Posterior vena cava (tissue), 2 donors: ENCODE measurements at places on chromosomes 12 and 14. TPM values are rescaled to one million over a fixed set of nuclear protein-coding genes. Genes with fewer than 3 reads are reported as not detected.

PLBD2 gene
- total RNA-seq: 67.8 TPM

OR6C2 gene
- not detected for total RNA-seq

B4GALNT3 gene
- 3.5 TPM for total RNA-seq

RTL1 gene
- total RNA-seq: not detected

TAPBPL gene
- total RNA-seq: 15.3 TPM

AICDA gene
- total RNA-seq: not detected

MLF2 gene
- total RNA-seq: 106 TPM

FBXO21 gene
- 25.8 TPM for total RNA-seq

ZFYVE26 gene
- total RNA-seq: 23.1 TPM

NOS1 gene
- total RNA-seq: 0.86 TPM

GPR162 gene
- total RNA-seq: 5.1 TPM

PPP1R36 gene
- 0.65 TPM for total RNA-seq

KLRC2 gene
- total RNA-seq: not detected

RFX4 gene
- total RNA-seq: not detected

EGLN3 gene
- total RNA-seq: 15.2 TPM

HOXC4 gene
- 17.1 TPM for total RNA-seq

TPCN1 gene
- total RNA-seq: 28.8 TPM

TBC1D30 gene
- 3.7 TPM for total RNA-seq

CSRNP2 gene
- total RNA-seq: 29.4 TPM

HCAR1 gene
- 3.3 TPM for total RNA-seq

FOXN4 gene
- not detected for total RNA-seq

FGD4 gene
- total RNA-seq: 24.5 TPM

KLHDC1 gene
- total RNA-seq: 7.7 TPM

SLCO1C1 gene
- 1.9 TPM for total RNA-seq

KRT5 gene
- not detected for total RNA-seq

TGM1 gene
- 1.7 TPM for total RNA-seq

PIANP gene
- 0.69 TPM for total RNA-seq

KRT77 gene
- total RNA-seq: not detected

DENR gene
- 32.8 TPM for total RNA-seq

MTERF2 gene
- 8.3 TPM for total RNA-seq

PGF gene
- 11.2 TPM for total RNA-seq

LMNTD1 gene
- total RNA-seq: not detected

BEGAIN gene
- total RNA-seq: 0.56 TPM

AGAP2 gene
- total RNA-seq: 1.8 TPM

RASSF9 gene
- total RNA-seq: 5.7 TPM

BIN2 gene
- 5.6 TPM for total RNA-seq

ADAMTS20 gene
- total RNA-seq: not detected

RNASE1 gene
- total RNA-seq: 222 TPM

CSAD gene
- total RNA-seq: 22.3 TPM

ADCK1 gene
- 5.0 TPM for total RNA-seq

SERPINA6 gene
- total RNA-seq: not detected

EIF2S3B gene
- total RNA-seq: 1.2 TPM

NUAK1 gene
- total RNA-seq: 16.9 TPM

HOXC9 gene
- total RNA-seq: 12.0 TPM

CLEC14A gene
- 31.6 TPM for total RNA-seq

PLEKHD1 gene
- total RNA-seq: 0.14 TPM

ACSS3 gene
- 12.1 TPM for total RNA-seq
